Endodermal cell (in vitro differentiated cells): ENCODE measurements at places on chromosomes 4 and X.

GRCh38 chrX:19225909-19226308, 103.6 kb upstream of the ADGRG2 start:
- peak; percentile 65 for DNase-seq

DNA sequence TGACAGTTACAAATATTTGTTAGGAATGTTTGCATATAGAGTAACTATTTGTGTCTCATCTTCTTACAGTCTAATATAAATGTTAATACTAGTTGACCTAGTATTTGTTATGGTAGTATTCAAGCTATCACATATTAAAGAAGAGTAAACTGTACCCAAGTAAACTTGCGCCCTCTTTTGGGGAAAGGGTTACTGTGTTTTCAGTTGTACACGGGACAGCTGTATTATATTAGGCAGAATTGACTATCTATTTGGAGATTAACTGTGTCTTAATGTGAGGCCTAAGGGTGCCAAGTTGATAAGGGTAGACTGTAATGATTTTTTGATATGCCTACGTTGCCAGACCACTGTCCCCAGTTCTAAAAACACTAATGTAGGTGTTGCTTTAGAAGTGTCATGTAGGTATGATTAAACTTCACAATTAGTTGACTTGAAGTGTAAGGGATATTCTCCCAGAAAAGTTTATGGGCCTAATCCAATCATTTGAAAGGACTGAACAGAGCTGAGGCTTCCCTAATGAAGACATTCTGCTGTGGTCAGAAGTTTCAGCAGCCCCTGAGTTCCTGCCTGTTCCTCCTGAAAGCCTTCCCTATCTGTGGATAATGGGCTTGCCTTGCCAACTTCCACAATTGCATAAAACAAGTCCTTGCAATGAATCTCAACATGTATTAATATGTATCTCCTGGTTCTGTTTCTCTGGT, 172.8 kb upstream of the CXCL13 start:
- DNase-seq, result no peak

DNA sequence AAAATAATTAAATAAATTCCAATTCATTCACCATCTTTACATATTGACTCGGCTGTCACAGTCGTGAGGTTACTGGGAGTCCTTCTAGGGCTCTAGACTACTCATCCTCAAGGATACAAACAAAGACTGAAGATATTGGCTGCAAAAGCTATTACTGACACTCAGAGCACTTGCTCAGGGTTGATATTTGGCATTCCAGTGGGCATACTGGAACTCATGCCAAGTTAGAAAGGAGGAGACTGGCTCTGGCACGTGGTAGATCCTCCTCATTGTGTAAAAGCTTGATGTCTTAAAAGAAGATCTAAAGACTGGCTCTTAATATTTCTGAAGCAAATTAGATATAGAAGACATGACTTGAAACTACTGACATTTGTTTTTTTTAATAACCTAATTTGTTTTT, 172.7 kb downstream of the GPM6A start:
- no peak for DNase-seq

DNA sequence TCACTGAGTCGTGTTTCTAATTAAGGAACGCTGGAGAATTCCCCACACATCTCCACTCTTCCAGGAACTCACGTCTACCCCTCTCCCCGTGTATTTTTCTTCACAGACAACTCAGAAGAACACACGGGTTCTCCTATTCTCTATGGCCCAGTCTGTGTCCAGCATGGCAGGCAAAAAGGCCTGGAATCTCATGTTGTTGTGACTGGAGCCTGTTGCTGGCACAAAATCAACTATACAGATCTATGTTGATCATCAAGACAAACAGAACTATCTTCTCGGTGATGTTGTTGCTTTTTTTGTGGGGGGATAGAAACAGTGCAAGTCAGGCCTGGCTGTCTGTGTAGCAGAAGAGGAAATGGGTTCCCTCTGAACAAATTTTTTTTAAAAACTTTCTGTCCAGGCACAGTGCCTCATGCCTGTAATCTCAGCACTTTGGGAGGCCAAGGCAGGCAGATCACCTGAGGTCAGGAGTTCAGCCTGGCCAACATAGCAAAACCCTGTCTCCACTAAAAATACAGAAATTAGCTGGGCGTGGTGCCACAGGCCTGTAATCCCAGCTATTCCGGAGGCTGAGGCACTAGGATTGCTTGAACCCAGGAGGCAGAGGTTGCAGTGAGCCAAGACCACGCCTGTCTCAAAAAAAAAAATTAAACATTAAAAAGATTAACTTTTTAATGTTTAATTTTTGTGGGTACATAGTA, 50.5 kb upstream of the CBR4 start:
- DNase-seq, result no peak

DNA sequence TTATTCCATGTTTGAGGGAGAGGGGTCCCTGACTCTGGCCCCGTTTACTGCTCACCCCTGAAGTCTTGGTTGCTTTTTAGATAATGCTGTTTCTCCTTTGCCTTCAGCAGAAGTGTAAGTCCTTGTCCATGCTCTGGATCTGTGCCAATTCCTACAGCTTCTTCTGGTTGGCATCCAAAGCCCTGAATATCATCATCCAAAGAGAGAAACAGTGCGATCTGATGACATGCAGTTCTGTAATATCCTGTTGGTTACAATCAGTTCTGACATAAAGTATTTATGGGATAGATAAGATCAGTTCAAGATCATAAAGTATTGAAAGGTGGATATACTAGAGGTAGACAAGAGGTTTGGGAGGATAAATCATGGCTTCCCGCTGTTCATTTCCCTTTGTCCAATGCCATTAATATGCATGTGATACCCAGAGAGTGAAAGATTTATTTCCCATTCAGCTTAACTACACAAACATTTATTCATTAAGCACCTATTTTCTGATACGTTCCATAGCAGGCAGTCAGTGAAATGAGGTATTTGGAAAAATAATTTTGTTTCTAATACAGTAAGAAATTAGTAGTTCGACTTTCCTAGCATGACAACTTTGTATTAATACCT, 53.2 kb upstream of the TMEM150C start:
- DNase-seq, result no peak
